NK-92 treated with Interleukin-12 subunit alpha and Interleukin-12 subunit beta, amount 100 ng/mL, for 24 hours (cell line): ENCODE measurements at places on chromosomes 2 and 18.
A peak's percentile ranks its signal among the peaks of the same experiment; 100 is the strongest.

DNA sequence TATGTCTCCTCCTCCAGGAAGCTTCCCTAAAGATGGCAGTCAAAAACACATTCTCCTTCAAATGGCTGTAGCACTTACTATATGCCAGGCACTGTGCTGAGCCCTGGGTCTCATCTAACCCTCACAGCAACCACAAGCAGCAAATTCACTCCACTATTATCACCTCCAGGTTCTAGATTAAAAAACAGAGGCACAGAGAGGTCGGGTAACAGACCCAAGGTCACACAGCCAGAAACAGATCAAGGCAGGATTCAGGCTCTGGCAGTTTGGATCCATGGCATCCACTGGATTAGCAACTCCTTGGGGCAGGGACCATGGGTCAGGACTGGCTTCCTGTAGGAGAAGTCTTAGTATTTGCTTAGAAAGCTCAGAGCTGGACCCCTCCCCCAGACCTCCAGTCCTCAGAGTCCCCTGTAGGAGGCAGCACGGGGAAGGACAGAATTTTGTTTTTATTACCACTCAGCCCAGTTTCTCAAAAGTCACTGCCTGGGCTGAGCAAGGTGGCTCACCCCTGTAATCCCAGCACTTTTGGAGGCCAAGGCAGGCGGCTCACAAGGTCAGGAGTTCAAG, 34.4 kb downstream of the ZFP36L2 start:
- no peak for DNase-seq

- DNase-seq = no peak
These were observed 1048.4 kb upstream of the CDH2 start for GRCh38 chr18:29225351-29225750.

DNA sequence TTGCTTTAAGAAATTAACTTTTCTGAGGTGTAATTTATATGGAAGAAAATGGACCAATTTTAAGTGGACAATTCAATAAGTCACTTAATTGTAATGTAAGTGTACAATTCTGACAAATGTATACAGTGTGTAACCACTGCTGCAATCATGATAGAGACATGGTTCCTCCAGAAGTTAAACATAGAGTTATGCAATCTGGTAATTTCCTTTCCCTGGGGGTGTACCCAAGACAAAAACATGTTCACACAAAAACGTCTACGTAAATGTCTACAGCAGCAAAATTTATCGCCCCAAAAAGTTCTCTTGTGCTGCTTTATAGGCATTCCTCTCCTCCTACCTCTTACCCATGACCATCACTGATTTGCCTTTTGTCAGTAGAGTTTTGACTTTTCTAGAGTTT, 141.5 kb downstream of the AQP4 start:
- DNase-seq = no peak

DNA sequence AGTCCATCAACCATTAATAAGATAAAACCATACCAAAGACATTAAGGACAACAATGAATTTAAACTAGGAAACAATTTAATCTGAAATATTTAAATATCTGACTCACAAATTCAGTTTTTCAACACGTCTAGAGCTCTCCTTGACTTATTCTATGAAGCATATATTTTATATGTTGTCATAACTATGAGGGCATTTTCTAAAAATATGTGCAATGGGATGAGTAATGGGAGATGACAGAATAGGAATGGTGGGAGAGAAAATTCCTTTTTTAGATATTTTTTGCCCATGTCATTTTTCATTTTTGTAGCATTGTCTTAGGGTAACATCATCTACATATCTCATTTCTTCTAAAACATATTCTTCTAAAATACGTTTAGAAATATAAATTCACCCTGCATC, 79.2 kb upstream of the CDH2 start:
- no peak for DNase-seq

GRCh38 chr2:62265106-62265505, 69.2 kb downstream of the B3GNT2 start:
- DNase-seq = no peak

DNA sequence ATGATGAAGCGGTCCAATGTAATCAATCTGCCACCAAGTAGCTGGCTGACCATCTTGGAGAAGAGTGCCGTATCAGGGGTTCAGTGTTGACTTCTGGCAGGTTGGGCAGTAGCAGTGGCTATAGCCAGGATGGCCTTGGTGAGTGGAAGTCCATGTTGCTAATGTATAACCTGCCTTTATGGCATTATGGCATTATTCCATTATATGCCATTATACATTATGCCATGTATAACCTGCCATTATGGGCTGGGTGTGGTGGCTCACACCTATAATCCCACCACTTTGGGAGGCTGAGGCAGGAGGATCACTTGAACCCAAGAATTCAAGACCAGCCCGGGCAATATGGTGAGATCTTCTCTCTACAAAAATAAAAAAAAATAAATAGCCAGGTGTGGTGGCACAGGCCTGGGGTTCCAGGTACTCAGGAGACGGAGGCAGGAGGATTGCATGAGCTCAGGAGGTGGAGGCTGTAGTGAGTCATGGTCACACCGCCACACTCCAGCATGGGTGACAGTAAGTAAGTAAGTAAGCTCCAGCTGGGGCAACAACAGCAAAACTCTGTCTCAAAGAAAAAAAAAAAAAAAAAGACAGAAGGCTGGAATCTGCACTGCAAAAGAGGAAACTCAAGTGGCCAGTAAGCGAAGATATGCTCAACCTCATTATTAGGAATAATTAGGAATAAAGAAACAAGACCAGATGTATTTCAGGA, 24.4 kb upstream of the EMILIN2 start:
- DNase-seq = no peak

GRCh38 chr2:102783506-102784183, 21.8 kb downstream of the TMEM182 start:
- no peak for DNase-seq

DNA sequence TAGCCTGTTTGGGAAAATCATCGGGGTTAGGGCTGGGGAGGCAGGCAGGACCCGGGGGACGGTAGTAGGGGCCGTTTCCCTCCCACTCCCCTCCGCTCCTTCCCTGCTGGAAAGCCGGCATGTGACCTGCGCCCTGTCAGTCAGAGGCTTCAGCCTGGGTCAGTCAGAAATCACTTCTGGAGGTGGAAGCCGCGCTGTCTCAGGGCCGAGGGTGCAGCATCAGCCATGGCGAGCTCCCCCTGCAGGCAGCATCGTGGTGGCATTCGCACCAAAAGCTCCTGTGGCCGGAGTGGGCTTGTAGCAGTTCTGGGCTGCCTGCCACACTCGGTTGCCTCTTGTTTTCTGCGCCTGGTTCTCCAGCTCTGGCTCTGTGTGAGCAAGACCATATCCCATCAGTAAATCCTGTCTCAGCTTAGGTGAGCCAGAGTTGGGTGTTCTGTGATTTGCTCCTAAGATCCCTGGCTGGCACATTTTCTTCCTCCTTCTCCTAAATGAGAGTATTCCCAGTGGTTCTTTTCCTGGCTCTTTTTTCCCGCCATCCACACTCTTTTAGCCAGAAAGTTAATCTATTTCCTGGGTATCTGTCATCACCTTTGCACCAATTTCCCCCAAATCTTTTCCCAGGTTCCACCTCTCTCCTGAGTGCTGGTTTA, 123.9 kb upstream of the CD302 start:
- peak; percentile 20 for DNase-seq

GRCh38 chr2:201414099-201415023, 36.9 kb downstream of the TRAK2 start:
- no peak for DNase-seq

DNA sequence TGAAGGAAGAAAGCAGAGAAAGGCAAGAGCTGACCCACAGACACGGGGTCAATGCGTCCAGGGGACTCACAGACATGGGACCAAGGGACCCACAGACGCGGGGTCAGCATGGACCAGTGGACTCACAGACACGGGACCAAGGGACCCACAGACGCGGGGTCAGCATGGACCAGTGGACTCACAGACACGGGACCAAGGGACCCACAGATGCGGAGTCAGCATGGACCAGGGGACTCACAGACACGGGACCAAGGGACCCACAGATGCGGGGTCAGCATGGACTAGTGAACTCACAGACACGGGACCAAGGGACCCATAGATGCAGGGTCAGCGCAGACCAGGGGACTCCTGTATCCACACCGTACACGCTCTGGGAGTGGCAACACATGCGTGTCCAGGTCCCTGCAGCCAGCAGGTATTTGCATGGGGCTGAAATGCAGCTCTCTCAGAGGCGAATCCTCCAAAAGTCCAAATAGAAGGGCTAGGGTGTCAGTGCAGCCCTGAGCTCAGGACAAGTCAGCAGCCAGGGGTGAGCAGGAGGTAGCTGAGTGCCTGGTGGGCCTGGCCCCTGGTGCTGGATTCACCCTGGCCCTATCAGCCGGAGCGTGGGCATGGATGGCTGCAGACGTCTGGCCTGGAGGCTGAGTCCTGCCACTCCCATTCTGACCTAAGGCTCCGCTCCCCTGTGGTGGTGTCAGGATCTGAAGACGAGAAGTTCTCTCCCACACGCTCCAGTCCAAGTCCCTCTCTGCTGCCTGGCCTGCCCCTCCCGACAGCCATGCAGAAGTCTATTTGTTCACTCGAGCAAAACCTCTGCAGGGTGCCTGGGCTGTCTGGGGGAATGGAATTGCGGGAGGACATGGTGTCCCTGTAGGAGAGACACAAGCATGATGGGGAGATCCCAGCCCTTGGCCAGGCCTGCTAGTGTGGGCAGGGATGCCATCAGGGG, 28.5 kb downstream of the TMEM18 start:
- DNase-seq = no peak

DNA sequence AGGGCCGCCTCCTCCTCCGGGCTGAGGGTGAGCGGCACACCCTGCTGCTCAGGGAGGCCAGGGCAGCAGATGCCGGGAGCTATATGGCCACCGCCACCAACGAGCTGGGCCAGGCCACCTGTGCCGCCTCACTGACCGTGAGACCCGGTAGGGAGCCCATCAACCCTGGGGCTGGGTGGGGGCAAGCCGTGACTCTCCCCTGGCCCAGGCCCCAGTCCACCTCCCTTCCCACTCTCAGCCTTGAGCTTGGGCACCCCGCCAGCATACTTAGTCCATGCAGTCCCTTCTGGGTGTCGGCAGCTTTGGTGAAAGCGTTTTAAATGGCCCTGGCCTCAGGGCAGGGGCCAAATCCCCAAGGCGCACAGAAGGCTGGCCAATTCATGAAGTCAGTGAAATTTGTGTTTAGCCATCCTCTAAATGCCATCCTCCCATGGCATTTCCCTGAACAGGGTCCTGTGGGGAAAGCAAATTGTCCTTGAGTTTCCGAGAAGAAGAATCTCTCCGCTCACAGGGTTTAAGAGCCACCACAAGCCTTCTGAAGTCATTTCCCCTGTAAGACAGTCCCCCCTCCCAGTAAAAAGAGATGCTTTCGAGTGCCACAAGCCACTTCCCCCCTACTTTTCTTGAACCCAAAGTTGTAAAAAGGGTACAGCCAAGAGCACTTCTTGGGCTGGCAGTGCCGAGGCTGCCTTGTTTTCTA, 17.2 kb downstream of the SPEG start:
- DNase-seq = no peak

- no peak for DNase-seq
These were observed 65.0 kb downstream of the RAB31 start for GRCh38 chr18:9772847-9773677.

DNA sequence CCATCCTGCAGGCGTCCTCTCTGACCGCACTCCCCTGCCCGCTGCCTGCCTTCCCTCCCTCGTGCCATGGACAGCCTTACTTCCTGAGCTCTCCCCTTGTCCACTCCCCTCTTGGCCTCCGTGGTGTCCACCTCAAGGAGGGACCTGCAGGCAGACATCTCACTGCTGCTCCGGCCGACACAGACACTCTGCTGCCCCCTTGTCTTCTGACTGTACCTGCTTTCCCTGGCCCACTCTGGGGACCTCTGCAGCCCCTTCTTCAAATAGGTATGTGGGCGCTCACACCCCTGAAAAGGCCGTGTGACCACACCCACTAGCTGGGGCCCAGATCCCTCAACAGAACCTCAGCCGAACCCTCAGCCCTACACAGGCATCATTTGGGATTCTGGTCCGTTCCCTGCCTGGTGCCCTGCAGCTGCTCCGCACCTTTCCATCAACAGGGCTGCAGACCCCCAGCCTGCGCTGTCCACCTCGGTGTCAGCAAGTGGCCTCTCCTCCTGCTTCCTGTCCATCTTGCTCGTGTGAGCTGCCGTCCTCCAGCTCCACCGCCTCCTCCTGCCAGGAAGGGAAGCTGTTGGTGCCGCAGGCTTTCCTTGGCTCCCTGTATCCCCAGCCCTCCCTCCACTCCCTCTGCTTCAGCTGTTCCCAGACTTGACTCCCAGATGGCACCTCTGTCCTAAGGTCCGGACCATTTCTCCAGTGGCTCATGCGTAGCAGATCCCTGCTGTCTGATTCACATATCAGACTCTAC, 94.1 kb downstream of the KLHL29 start:
- DNase-seq = no peak

GRCh38 chr2:241225545-241225944, 37.1 kb downstream of the ANO7 start:
- no peak for DNase-seq

- no peak for DNase-seq
These were observed 193.7 kb downstream of the DNER start for GRCh38 chr2:229520691-229521096.

- DNase-seq = no peak
These were observed 2.4 kb downstream of the FARP2 start for GRCh38 chr2:241358470-241358869.

GRCh38 chr2:192005211-192005610, 158.3 kb upstream of the CAVIN2 start:
- no peak for DNase-seq

GRCh38 chr2:80322311-80322920, 17.9 kb upstream of the LRRTM1 start:
- DNase-seq = no peak

- no peak for DNase-seq
These were observed 105.2 kb downstream of the RBM43 start for GRCh38 chr2:151156431-151156830.

DNA sequence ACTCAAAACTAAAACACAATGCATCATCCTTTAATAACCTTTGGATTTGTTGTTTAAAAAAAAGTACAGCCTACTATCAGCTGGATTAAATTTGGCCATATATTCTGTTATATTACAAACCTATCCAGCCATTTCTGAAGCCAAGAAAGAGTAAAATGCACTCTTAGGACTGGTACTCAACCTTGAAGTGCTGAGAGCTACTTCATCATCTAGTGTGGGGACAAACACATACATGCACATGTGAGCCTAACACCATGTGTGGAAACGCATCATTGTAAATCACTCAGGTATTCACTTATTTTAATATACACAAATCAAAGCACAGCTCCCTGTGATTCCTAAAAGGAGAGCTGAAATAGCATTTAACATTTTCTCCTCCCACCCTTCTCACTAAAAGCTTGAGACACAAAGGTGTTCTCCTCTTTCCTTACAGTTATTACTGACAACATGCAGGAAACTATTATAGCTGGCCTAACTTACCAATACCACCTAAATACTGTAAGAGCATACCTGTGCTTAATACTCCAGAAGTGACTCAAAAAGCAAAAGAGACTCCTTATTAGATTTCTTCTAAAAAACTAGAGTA, 7.5 kb downstream of the BAZ2B start:
- no peak for DNase-seq

DNA sequence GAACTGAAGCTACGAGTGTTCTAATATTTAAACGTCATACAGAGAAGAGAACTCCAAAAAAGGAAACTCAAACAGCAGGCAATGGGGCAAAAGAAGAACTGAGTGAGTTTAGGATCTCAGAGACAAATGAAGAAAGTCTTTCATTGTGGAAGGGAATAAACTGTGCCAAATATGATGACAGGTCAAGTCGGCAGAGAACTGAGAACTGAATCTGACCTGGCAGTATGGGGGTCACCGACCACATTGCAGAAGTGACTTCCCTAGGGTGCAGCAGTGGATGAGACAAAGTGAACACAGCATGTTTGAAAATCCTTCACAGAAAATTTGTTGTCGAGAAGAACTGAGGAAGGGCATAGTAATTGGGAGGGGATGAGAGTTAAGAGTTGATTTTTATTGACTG, 55.9 kb downstream of the TTC21B start:
- DNase-seq = no peak

- DNase-seq = no peak
These were observed 80.5 kb upstream of the SIX2 start for GRCh38 chr2:45089554-45090261.
